ENCODE measurements at places on chromosomes 16 and 17. TPM values are rescaled to one million over a fixed set of nuclear protein-coding genes. Genes with fewer than 3 reads are reported as not detected.

TMEM100 gene
- total RNA-seq, result 9.0 TPM

NAGS gene
- total RNA-seq, result 0.54 TPM

CCL7 gene
- total RNA-seq, result not detected

SBK1 gene
- total RNA-seq, result not detected

GRCh38 chr16:1035066-1035415, 37.5 kb upstream of the SSTR5 start:
- no peak for DNase-seq

DNA sequence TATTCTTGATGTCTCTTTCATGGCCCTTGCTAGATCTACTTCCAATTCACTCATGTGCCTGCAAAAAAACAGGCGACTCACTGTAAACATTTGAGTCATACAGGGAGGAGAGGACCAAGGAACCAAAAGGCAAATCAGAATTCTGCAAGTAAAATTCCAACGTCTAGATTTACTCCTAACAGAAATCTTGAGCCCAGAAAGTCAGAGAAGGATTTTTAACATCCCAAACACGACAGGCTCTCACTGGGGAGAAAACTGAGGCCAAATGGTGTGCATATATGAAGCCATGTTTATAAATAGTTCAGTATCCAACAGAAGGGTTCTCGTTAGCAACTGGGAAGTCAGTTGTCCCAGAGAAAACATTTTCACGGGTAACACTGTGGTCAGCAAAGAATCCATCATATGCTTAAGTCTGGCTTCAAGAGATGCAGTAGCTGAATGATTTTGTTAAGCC, 40.1 kb downstream of the LITAF start:
- no peak for DNase-seq

- no peak for DNase-seq
These were observed 2.9 kb downstream of the ABI3 start for GRCh38 chr17:49213399-49213798.

GRCh38 chr16:15052747-15053476, 3.0 kb downstream of the NTAN1 start:
- no peak for DNase-seq

DNA sequence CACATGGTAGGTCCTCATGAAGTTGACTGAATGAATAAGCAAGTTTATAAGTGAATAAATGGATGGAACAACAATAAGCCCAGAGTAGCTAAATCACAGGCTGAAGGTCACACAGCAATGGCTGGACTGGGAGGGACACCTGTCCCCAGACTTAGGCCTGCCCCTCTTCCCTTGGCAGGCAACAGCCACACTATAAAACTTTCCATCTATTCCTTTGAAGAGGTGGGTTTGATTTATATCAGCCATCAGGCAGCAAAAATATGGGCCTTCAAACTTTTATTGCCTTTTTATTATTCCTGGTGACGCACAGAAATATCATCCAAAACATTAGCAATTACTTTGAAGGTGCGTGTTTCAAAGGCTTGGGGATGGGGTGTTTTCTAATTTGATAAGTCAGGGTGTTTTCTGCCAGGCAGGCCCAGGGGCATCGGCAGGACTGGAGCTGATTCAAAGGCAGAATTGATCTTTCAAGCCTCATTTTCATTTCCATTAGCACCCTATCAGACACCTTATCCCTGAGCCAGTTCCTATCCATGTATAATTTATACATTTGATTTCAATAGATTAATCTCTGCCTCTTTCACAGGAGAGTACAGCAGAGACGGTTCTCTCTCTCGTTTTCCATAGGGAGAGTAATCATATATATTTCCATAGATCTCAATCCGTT, 67.2 kb upstream of the LYRM9 start:
- no peak for DNase-seq

- DNase-seq, result no peak
These were observed 87.6 kb downstream of the VPS53 start for GRCh38 chr17:627051-627450.

- no peak for DNase-seq
These were observed 326.3 kb downstream of the MAF start for GRCh38 chr16:79274264-79274663.

DNA sequence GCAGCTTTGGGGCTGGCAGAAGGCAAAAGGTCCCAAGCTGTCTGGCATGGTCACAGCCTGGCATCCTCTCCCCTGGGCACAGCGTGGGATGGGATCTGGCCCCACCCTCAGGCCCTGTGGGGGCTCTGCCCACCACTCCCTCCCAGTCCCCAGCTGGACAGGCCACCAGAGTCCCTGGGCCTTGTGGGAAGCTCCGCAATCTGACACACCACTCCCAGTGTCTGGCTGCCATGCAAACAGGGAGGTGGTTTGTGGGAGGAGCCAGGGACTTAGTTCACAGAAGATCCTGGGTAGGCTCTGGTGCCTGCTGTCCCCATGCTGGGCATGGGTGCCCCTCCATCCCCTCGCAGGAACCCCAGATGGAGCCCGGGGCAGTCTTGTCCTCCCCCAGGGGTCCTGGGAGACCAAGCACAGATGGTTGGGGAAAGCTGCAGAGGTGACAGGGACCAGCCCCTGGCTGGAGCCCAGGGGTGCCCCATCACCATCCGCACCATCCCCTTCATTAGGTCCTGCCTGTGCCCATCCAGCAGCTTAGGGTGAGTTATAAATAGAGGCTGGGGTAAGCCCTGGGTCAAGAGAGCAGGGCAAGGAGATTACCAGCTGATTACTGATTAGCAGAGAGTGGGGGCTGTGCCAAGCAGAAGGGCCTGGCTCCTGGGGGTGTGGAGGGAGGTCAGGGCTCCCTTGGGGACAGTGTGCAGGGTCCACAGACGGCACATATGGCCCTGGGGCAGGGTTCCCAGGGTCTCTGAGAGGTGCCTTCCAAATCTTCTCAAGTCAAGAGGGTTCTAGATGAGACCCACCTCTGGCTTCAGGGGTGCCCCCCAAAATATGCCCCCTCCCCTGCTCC, 6.2 kb downstream of the FSCN2 start:
- DNase-seq, result no peak

- DNase-seq, result no peak
These were observed 26.0 kb upstream of the MPHOSPH6 start for GRCh38 chr16:82195917-82196494.

- no peak for DNase-seq
These were observed 33.9 kb downstream of the CHP2 start for GRCh38 chr16:23788685-23789084.

- no peak for DNase-seq
These were observed 59.1 kb upstream of the CLEC18B start for GRCh38 chr16:74480150-74481029.
